ENCODE measurements at places on chromosomes 5 and 9.

- peak; percentile 81 for DNase-seq
Measured at GRCh38 chr5:54229041-54229780, 81.2 kb downstream of the ARL15 start.

DNA sequence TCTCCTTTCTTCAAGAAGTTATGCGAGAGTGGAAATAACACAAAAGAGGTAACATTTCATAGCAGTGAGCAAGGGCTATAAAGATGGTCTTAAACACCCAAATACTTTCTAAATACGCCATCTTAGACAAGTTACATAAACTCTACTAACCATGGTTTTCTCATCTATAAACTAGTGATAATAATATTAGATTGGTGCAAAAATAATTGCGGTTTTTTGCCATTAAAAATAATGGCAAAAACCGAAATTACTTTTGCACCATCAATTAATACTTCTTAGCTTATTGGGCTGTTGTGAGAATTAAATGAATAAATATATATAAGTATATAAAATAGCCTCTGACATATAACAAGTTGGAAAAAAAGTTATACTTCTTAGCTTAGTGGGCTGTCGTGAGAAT is 23.7 kb downstream of the GABRA6 start:
- no peak for DNase-seq

DNA sequence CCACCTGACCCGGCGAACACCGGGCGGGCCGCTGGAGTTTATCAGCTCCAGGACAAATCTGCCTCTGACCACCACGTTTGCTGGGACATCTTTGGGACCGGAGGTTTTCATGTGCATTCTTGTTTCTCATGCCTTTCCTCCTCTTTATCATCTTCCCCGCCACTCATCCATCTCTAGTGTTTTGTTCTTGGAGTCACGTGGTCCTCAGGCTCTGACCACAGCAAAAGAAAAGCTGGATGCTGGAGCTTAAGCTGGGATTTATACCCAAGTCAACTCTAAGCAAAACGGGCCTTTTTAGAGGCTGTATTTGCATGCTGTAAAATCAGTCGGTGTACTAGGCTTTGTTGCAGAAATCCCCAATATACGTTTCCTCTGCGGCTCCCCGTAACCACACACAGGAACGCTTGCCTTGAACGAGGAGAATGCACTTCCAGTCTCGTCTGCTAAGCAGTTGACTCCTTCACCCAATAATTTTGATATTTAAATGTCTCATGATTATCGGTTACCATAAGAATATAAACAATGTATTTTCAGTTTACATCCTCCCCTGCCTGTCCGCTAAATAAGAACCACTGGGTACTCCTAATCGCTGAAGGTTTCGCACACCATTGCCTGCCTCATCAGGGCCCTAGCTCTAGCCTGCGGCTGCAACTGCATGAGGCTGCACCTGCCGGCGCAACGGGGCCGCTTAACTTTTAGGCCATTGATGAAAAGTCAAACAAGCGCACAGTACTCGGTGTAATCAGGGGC is 560 bp upstream of the NDUFS6 start:
- DNase-seq = peak; percentile 32

- no peak for DNase-seq
Measured at GRCh38 chr5:35194635-35195471, 35.4 kb downstream of the PRLR start.

DNA sequence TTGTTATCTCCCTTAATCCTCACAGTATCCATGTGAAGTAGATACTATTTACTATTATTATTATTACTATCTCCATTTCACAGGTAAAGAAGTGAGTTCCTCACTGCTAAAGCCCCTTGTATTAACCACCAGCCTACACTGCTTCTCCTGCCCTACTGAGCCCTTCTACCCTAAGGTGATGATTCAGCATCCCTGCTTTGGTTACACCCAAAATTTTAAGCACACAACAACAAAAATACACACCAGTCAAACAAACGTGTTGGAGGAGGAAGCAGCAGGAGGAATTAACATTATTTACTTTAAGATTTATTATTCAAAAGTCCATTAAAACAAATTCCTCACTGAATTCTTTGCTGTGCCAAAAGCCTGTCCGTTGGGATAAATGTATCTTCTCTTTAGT is 370.2 kb upstream of the BRINP1 start:
- DNase-seq = no peak

GRCh38 chr5:11222169-11222568 is 461.1 kb upstream of the DAP start:
- DNase-seq = no peak
